ENCODE measurements at places on chromosomes 3 and 15.

- DNase-seq: no peak
Observed at GRCh38 chr15:86115145-86115801, 35.6 kb downstream of the AGBL1 start.

DNA sequence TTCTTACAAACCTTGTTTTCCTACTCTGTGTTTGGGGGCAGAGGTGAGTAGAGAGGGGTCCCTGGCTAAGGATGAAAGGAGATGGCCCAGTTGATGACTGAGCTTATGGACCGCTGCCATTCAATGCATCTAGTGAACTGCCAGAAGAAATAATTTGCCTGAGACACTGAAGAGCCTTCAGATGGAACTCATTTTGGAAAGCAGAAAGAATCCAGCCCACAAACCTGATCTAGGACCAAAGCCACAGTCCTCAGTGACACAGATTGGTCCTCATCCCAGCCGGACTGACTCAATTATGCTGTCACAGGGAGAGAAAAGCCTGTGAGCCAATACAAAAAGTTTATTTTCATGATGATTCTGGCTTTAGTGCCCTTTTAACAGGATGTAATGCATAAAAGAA, 82.7 kb downstream of the CD47 start:
- no peak for DNase-seq

GRCh38 chr15:75211436-75212199, 9.9 kb downstream of the C15orf39 start:
- DNase-seq: no peak

GRCh38 chr15:42955518-42955917, 34.9 kb upstream of the TTBK2 start:
- no peak for DNase-seq

DNA sequence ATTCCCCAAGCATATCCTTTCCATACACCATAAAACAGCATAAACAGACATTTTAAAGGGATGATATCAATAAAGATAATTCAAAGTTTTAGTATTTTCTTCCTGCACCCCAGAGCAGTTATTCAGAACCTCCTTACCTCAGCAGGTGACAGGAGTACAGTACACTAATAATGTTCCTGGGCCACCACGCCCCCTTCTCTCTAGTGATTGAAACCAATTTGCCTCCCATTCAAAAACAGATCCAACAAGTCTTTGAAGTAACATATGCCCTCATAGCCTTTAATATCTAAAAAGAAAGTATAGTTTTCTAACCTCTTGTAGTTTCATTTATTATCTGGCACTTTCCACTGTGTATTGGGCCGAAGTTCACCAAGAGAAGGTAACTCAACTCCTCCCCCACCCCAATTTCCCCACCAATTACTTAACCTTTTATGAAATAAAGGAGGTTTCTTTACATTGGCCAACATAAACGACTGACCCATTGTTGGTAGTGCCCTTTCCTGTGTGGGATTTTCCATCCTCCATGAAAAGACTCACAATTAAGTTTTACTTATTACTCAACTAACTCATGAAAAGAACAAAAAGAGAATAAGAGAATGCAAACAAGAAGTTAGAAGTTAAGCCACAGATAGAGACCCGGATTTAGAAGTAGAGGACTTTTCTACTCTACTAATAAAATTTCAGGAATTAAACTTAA, 5.0 kb upstream of the ATP8B4 start:
- no peak for DNase-seq

DNA sequence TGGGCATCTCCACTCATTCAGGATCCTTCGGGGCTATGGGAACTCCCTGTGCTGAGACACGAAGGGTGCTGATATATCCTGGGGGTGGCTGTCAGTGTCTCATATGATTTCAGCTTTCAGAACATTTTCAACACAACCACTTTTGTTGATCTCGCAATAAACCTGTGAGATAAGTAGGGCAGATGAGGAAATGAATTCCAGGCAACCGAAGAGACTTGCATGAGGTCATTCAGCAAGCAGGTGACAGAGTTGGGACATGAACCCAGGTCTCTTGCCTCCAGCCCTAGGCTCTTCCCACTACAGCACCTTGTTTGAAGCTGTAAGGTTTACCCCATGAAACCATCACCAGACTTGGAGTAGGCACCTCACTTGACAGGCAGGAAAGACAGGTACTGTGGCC, 16.6 kb downstream of the DUOX1 start:
- DNase-seq: no peak

GRCh38 chr15:96340348-96340597, 9.8 kb downstream of the NR2F2 start:
- DNase-seq: no peak

DNA sequence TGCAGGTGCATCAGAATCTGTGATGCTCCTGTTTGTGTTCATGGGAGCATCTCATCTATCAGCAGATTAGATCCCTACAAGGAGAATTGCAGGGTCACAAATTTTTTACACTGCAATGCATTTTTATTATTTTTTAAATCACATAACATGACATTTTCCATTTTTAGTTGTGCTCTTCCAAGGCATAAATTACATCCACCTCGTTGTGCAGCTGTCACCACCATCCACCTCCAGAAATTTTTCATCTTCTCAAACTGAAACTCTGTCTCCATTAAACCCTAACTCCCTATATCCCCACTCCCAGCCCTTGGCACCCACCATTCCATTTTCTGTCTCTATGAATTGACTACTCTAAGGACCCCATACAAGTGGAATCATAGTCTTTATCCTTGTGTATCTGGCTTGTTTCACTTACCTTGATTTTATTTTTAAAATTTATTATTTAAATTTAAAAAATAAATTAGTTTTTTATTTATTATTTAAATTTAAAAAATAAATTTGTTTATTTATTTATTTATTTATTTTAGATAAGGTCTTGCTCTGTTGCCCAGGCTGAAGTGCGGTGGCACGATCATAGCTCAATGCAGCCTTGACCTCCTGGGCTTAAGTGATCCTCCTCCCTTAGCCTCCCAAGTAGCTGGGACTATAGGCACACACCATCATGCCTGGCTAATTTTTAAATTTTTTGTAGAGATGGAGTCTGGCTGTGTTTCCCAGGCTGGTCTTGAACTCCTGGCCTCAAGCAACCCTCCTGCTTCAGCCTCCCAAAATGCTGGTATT, 47.7 kb downstream of the FBLN2 start:
- DNase-seq: no peak

- DNase-seq: no peak
Observed at GRCh38 chr3:98914210-98915080, 12.9 kb upstream of the DCBLD2 start.

DNA sequence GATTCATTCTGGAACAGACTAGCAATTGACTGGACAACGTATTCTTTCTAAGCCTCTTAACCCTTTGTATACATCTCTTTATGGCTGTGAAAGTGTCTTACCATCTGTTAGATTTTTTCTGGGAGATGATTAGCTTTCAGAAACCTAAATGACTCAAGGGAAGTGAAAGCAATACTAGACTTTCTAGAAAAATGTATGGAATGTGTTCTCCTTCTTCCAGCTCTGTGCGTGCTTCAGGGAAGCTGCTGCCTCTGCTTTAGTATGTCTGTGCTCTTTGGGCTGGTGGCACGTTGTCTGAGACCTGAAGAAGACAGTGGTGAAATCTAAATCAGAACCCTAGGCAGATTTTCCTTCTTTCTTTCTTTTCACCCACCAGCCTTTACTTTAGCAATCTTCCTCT, 89.5 kb downstream of the ITPR1 start:
- no peak for DNase-seq

DNA sequence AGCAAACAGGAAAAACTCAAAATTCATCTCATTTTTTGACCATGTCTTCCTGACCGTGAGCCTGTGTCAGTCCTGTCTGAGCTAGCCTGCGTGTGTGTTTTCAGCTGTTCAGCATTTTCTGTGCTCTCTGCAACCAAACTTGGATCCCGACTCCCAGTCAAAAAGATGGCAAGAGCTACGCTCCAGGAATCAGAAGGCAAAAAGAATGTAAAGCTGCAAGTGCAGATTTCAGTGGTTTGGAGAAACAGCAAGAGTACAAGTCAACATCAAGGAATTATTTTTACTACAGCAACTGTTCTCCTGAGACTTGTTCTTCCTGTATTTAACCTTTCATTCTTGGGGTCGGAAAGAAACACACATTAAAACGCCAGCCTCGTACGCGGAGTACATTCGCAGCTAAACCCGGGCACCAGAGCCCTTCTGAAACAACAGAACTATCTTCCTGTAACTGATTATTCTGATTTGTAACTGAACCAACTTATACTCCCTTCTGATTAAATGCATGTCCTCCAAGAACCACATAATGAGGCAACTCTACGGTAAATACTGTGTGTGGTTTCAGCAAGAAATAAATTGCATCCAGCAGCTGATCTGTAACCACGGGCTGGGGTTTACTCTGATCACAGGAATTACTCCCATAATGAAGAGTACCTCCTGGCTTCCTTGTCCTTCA, 107.4 kb downstream of the LRIG1 start:
- no peak for DNase-seq

DNA sequence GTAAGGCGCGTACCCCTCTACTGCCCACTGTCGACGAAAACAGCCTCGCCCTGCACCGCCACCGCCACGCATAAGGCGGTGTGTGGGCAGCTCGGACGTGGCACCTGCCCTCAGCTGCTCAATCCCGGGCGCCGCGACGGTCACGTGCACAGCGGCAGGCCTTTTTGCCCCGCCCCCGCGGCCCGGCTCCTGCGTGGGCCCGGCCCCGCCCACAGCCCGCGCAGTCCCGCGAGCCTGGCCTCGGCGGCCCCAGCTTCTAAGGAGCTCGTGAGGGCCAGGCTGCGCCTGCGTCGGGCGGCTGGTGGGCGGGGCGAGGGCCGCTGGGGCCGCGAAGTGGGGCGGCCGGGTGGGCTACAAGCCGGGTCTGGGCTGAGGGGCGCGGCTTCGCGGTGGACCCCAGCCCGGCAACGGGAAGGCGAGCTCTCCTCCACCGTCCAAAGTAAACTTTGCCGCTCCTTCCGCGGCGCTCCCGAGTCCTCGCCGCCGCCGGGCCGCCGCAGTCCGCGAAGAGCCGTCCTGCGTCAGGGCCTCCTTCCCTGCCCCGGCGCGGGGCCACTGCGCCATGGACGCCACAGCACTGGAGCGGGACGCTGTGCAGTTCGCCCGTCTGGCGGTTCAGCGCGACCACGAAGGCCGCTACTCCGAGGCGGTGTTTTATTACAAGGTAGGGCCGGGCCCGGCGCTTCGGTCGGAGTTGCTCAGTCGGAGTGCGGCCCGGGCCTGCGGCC, at the start of gene CAPN7:
Gene CAPN7, plus strand, starts transcription at position 313 of the 728 bp plus-strand sequence. Its CDS starts 250 bp downstream, at position 563.
- peak; percentile 96 for DNase-seq

- no peak for DNase-seq
Observed at GRCh38 chr3:101303836-101304235, 16.5 kb downstream of the IMPG2 start.

DNA sequence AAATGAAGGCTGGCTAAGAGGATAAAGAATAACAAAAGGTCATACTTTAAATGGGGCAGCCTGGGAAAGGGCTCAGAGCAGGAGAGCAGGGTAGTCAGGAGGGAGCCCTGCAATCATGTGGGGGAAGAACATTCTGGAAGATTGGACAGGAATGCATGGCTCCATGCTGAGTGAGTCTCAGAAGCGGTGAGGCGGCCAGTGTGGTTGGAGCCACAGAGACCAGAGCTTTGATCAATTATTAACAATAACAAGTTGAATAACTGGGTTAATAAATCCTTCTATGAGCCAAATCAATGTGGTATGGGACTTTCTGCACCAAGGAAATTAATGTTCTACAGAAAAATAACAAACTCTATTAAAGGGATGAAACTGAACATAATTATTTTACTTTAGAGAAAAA, 57.9 kb upstream of the DCUN1D1 start:
- DNase-seq: no peak

GRCh38 chr3:13665582-13666226, 116.8 kb downstream of the FBLN2 start:
- no peak for DNase-seq

DNA sequence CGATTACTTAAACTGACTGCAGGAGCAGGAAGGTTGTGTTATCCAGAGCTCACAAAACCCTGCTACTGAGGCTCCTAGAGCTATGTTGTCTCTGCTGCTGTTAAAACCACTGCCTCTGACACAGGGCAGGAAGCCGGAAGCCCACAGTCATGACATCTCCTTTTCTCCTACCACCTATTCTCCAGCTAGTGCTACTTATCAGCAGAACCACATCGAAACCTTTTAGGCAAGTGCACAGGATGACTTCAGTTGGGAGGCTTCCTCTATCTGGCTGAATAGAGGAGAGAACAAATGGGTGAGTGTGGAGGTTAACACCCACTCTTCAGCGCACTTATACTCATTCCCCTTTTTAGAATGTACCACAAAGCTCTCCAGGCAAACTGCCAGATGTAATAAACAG, 638.0 kb downstream of the OTOL1 start:
- no peak for DNase-seq

DNA sequence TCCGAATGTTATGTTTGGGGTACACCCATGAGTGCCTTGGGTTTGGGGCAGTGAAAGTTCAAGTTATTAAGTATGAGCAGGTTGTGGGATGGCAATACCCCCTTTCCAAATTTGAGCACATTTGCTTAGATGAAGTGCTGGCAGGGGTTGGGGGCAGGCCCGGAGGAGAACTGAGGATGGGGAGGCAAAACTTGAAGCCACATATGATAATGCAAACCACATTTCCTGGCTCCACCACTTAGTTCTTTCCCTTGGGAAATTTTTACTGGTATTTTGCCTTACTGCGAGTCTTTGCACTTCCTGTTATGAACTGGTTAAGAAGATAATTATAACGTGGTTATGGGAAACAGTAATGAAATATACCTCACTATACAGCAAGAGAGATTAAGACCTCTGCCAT, 336.0 kb upstream of the ONECUT1 start:
- no peak for DNase-seq

DNA sequence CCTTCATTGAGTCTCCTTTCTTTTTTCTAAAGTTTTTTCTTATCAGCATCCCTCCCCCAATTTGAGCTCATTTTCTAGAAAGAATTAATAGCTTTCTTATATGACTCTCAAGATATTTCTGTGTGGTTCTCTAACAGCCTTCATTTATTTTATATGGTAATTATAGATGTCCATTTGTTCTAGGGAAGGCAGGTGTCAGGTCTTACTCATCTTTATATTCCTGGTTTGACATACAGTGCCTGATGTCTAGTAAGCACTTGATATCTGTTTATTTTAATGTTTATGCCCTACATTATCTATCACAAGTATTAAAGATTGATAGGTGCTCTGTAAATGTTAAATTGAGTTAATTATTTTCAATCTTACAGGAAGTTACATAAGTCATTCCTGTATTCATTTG, 426.7 kb upstream of the TPRG1 start:
- DNase-seq: no peak

- no peak for DNase-seq
Observed at GRCh38 chr3:156166808-156167207, 46.4 kb downstream of the KCNAB1 start.

Data from activated naive CD8-positive, alpha-beta T cell treated with anti-CD3 and anti-CD28 coated beads, Interleukin-2, amount 50 U/mL, for 24 hours (primary cell).